ENCODE measurements at places on chromosomes 6 and 20. TPM values are rescaled to one million over a fixed set of nuclear protein-coding genes. Genes with fewer than 3 reads are reported as not detected.

Gene SIRPB2
- polyA plus RNA-seq: 0.56 TPM

DNA sequence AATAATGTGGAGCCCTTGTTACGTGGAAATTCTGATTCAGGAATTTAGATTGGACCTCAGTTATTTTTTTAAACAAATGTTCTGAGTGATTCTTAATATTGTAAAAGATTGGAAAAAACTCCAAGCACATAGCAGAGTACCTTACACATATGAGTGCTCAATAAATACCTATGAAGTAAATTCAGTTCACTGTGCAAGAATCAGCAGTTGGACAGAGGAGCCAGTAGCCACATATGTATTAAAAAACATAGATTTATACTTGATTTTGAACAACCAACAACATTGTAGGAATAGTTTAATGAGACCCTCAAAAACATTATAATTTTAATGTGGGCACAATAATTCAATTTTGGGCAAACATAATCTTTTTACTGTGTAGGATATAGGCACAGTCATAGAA is 109.3 kb upstream of the B3GAT2 start:
- DNase-seq: no peak

DNA sequence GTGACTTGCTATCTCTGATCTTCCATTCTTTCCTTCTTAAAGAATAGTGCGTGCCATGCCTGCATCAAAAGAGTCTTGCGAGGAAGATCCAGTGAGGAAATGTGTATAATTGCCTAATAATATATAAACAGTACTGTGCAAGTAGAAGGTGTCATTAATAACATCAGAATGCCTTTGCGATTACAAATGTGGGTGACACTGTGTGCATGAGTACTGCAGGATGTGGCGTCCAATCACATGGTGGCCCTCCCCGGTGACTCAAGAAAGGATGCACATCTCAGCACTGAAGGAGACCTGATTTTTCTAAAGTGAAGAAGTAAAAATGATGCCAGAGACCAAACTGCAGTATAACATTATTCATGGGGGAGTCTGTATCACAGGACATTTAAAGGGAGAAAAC is 107.5 kb upstream of the EDN1 start:
- DNase-seq: no peak

GRCh38 chr20:49668181-49668877 is 45.3 kb downstream of the B4GALT5 start:
- no peak for DNase-seq

DNA sequence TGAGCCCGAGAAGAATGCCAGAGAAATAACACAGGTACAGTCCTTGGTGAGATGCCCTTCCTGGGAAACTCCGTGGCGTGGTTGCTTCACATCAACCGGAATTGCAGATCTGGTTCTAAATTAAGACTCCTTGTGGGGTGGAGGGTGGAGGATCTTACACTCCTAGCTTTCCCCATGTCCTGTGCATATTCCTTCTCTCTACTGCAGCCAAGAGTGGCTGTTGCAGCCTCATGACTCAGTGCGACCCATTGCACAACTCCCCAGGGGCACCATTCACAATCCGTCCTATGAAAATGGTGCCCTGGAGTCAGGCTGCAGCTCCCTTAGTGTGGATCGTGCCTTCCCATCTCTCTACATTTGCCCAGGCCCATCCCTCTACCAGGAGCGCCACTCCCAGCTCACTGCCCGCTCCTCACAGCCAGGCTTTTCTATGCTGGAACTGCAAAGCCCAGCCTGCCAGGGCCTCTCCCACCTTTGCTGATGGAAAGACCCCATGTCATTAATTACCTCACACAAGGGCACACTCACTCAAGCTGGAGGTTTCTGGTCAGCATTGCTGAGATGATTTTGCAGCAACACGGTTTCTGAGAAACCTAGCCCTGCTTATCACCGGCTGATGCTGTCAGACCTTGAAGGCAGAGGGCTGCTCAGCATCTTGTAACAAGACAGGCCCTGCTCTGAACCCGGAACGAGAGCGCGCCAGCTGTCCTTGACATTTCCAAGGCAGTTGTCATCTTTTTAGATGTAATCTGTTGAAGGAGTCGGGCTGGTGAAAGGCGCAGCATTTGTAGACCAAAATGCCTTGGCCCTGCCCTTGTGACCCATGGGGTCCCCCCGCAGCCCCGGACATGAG is 39.7 kb downstream of the SIRPA start:
- no peak for DNase-seq

DNA sequence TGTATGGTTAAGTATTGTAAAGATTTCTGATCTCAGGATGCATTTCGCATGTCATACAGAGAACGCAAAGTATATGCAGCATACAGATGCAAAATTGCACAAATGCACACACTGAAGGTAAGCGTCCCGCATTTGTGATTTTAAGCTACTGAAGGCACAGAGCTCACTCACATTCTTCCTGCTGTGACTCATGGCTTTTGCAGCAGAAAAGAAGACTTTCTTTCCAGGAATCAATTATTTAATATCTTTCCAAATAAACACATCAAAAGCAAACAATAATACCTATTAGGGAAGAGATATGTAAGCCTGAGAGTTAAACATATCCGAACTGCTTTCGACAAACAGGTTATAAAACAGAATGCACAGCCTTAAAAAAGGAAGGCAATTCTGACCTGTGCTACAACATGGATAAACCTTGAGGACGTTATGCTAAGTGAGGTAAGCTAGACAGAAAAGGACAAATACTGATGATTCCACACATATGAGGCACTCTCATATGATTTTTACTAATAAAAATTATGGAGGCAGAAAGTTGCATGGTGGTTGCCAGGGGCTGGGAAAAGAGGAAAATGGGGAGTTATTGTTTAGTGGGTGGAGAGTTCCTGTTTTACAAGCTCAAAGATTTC is 109.0 kb downstream of the TFAP2A start:
- DNase-seq: no peak

DNA sequence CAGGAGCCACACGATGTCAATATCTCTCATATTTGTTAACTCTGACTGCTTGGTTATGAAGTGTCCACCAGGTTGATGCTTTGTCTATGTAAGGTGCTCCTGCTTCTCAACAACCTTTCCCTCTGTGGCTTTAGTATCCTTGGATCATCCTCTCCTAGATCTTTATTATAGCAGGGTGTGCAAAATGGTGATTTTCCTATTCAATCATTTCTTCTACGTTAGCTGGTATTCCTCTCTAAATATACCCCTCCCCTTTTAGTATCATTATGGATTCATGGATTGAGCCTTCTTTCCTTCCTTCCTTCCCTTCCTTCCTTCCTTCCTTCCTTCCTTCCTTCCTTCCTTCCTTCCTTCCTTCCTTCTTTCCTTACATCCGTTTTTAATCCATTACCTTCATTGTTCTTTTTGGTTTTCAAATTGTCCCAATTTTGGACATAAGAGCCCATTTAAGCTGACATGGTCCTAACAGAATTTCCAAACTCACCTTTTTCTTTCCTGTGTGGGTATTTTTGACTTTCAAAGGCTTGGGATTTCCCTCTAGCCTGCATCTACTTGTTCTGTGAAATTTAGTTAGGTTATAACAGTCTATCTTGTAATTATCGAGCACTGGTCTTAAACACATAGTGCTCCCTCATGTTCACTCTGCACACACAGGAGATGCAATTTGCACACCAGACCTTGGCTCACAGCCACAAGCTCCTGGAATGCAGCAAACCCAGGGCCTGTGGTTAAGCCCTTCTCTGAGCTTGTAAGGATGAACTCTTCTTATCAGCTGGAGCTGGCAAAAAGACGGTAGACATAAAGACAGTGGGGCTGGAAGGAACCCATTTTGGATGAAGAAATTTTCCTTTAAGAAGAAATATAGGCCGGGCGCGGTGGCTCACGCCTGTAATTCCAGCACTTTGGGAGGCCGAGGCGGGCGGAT is 109.9 kb downstream of the SLC24A3 start:
- DNase-seq: no peak

Gene DZANK1
- polyA plus RNA-seq: 7.8 TPM

- DNase-seq: no peak
Measured at GRCh38 chr6:10643201-10643651, 51.2 kb downstream of the C6orf52 start.

DNA sequence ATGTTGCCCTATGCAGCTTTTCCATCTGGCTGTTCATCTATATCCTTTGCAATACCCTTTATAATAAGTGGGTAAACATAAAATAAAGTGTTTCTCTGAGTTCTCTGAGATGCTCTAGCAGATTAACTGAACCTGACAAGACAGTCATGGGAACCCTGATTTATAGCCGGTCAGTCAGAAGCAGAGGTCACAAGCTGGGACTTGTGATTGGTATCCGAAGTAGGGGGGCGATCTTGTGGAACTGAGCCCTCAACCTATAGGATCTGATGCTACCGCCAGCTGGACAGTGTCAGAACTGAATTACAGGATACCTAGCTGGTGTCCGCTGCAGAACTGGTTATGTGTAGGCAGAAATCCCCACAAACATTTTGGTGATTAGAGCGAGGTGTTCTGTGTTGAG is 39.0 kb downstream of the SLC17A5 start:
- DNase-seq: no peak

GRCh38 chr6:107083921-107084320 is 31.4 kb downstream of the BEND3 start:
- DNase-seq: no peak

DNA sequence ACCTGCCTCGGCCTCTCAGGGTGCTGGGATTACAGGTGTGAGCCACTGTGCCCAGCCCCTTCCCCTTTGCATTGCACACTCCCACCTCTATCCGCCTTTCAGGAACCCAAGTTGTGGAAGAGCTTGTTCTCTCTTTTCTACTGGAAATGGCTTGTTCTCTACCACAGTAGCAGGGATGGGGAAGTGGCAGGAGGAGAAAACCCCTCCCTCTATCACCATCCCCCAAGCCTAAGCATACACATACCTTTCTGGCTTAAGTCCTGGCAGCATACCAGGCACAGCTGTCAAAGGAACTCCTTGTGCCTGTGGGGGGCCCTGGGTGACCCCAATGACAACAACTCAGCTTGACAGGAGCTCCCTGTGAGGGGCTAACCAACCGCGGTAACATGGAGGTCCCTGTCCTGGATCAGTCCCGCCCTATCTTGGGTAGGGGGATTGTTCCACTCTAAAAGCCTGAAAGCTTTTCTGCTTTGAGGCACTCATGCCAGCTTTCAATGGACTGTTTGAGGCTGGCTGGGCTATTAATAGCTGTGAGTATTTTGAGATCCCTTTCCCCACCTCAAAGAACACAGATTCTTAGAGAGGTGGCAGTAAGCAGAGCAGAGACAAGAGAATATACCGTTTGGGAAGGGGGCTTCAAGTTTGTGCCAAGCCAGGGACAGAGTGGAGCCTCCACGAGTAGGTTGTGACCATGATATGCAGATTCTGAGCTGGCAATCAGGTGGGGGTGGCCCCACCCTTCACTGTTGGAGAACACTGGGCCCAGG is 2.3 kb downstream of the KLHDC3 start:
- DNase-seq: no peak

DNA sequence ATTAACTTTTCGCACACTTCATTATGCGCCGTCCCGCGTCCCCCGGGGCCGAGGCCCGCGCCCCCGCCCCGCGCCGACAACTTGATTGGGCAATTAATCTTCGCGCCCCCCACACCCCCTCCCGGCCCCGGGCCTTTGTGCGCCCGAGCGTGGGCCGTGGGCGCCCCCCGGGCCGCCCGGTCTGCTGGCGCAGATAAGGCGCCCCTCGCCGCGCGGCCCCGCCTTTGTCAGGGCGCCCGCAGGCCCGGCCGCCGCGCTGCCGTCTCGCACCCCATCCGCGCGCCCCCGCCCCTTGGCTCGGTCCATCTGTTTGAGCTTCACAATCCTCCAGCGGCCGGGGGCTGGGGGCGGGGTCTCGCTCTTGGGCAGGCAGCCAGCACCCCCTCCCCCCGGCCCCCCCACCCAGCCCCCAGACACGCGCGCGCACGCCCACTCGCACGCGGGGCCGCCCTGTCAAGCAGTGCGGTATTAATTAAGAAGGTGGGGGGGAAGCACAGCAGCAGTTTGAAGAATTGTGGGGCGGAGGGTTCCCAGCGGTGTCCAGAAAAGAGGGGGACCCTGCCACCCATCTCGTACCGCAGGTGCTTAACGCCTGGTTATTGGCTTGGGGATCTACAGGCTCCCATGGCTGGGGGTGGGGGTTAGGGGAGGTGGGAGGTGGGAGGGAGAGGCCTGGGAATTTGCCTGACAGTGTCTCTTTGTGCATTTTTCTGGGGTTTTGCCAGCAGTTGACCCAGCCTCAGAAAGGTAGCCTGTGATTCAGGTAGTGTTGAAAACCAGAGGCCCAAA is 34.6 kb upstream of the SCRT2 start:
- DNase-seq: no peak

DNA sequence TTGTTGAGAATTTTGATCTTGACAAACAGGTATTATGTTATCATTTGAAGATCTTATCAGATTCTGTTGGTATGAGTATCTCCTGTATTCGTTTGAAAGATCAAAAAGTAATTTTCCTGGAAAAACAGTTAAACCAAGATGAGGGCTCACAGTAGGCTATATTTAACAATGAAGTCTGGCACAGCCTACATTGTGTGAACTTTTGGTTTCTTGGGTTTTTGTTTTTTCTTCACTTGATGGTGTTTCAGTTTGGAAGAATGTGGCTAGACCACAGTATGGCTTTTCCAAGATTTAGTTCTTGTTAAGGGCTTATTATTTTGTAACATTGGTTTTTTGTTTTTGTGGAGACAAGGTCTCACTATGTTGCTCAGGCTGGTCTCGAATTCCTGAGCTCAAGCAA is 306.4 kb downstream of the CDKAL1 start:
- no peak for DNase-seq

DNA sequence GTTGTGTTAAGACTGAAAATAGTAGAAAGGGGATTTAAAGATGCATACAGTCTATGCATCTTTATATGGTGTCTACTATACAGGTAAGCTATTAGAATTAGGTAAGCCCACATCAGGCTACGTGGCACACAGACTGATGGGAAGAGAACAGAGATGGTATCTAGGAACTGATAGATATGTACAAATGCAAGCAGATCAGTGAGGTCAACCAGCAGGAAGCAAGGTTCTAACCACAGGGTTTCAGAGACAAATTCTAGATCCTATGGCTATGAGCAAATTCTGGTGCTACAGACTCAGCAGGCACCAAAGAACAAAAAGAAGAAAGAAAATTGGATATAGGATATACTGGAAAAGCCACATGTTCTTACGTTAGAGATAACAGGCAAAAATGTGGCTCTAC is 110.6 kb downstream of the TRDN start:
- DNase-seq: no peak

GRCh38 chr20:15196547-15197255 is 859.3 kb upstream of the FLRT3 start:
- no peak for DNase-seq

Gene SLC17A2
- 0.64 TPM for polyA plus RNA-seq

- DNase-seq: no peak
Measured at GRCh38 chr20:37977338-37977737, 55.9 kb downstream of the TTI1 start.

DNA sequence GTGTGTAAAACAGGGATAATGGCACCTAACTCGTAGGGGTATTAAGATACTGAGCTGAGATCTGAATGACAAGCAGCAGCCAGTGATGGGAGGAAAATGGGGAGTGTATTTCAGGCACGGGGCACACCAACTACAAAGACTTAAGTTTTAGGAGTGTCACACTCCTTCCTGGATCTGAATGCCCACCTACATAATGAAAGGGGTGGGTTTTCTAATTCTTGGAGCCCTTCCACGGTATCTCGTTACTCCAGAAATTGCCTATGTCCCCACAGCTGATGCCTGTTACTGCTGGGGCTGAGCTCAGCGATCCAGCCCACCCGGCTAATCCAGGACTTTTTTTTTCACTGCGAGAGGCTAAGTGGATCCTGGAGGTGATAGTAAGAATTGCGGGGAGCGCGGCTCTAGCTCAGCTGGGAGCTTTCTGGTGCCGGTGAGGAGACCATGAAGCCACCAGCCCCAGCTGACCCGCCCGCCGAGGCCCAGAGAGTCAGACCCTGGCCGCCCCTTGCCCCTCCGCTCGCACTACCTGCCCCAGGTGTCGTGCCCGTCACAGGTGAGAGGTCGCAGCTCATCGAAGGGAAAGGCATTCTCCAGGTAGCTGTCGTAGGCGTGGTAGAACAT is 727 bp downstream of the EDEM2 start:
- no peak for DNase-seq
